Glomerular endothelial cell (primary cell): ENCODE measurements at places on chromosomes 1 and 21. TPM values are rescaled to one million over a fixed set of nuclear protein-coding genes. Genes with fewer than 3 reads are reported as not detected.

LAPTM5 gene
- 82.2 and 132 TPM in 2 replicates for total RNA-seq

KCNN3 gene
- total RNA-seq, result 4.8 and 10.5 TPM in 2 replicates

DNA sequence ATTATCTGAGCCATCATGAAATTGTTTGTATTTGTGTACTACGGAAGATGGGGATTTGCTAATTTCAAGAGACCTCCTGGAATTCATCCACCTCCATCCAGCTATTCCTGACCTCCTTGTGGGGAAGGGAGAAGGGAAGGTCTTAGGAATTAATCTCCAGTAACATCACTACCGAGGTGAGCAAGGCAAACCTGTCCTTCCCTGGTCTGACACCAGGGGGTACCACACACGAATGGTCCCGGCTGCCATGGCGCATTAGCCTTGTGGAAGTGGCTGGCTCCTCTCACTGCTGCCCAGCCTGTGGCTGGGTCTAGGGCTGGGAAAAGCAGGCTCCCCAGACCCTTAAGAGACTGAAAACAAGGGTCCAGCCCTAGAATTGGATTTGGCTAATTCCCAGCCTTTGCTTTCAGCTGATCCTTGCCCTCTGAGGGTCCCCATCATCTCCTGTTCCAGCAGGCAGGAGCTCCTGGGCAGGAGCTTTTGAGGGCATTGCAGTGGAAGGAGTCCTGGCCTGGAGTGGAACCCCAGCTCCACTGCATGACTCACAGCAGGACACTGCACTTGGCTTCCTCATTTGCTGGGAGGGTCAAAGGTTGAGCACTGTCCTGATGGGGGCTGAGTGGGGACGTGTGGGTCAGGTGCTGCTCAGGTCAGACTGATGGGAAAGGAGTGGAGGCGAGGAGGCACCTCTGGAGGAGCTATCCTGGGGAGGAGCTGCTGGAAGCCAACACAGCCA, 34.8 kb downstream of the RIMS3 start:
- DNase-seq, result no peak

DNA sequence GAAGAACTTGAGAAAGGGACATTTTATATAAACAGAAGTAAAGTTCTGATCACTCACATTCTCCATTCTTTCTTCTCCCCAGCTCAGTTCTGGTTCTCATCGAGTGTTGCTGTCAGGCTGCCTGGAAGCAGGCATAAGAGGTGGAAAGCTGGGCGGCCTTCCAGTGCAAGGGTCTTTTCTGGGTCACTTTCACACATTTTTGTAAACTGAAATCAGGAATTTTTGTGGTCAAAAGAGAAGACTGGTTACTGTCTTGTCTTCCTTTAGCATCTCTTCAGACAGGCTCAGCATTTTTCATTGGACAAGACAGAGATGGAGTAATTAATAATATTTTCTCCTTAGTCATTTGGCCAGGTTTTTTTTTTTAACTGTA, 93.7 kb downstream of the CTH start:
- no peak for DNase-seq

DNA sequence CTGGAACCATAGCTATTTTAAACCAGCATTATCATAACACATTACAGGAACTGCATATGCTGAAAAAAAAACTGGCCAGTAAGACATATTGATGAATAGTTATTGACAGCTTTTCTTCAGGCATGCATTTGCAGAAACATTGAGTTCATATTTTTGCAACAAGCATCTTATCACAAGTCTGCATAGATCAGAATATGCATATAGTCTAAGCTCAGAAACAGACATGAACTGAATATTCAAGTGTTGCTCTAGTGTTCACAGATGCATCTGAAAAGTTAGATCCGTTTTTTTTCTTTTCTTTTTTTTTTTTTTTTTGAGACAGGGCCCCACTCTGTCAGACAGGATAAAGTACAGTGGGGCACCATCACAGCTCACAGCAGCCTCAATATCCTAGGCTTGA, 22.8 kb downstream of the PRMT6 start:
- no peak for DNase-seq

- no peak for DNase-seq
These were observed 309.0 kb downstream of the CTH start for GRCh38 chr1:70720109-70720508.

HFM1 gene
- total RNA-seq, result 0.44 and 0.47 TPM in 2 replicates

RIPPLY3 gene
- total RNA-seq, result 0.10 TPM in 1 of 2 replicates, not detected in the other

TAS1R2 gene
- not detected in 2 replicates for total RNA-seq

DNA sequence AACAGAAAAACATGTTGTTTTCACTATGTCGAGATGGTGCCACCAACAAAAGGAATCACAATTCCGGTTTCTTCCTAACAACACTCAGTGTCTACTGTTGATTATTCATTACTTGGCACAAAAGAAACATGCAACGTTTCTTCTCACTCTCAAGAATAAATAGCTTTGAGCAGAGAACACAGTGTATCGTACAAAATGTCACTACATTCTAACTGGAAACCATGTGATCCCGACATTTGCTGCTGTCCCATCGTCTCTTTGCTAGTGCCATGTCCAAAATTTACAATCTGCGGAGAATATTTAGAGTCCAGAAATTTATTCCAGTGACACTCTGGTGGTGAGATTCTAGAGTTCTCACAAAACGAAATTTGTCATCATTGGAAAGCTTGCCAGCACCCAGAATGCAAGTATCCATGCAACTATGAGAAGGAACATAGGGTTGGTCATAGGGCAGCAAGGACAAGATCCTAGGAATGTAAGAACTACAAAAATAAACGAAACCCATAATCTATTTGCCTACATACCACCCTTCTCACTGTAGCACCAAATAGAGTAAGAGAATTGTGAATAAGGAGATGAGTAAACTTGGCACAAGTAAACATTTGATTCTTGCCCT, 505.1 kb downstream of the LTN1 start:
- no peak for DNase-seq

GRCh38 chr1:197811769-197812168, 36.5 kb upstream of the DENND1B start:
- no peak for DNase-seq

DNA sequence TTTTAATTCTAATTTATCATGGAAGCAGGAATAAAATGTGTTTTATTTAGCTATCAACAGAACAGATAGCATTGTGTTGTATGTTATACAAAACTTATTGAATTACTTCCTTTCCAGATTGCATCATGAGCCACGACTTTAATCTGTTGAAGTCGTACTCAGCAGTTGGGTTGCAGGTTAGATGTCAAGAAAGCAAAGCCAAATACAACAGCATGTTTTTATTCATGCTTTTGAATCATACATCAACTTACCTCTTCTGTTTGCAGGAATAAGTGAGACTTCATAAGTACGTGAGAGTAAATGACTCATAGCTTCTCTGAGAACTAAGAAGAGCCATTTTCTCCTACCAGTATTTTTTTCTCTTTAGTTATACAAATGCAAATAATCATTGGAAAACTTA, 110.8 kb upstream of the ADGRL4 start:
- DNase-seq, result no peak

GRCh38 chr1:9013819-9014218, 12.4 kb downstream of the SLC2A7 start:
- DNase-seq, result no peak

BRINP2 gene
- total RNA-seq, result not detected in 2 replicates

DNA sequence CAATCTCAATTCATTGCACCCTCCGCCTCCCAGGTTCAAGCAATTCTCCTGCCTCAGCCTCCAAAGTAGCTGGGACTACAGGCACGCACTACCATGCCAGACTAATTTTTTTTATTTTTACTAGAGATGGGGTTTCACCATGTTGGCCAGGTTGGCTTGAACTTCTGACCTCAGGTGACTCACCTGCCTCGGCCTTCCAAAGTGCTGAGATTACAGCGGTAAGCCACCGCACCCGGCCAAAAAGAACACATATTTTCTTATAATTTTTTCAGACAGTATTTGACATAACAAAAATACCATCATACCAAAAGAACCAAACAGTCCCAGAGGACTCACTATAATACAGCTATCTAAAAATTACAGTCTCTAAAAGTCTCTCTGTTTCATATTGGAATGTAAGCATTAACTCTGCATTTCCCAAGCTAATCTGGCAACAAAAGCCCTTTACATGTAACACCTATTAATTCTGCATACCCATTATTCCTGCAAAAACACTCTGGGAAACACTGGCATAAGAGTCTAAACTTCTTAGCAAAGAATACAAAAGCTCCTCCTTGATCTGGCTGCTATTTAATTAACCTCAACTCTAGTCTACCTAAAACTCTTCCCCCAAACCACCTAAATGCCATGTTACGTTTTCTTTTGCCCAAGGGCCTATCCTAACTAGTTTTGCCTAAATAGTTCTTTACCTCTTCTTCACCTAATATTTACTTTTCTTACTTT, 26.9 kb downstream of the WDR26 start:
- DNase-seq, result no peak

DNA sequence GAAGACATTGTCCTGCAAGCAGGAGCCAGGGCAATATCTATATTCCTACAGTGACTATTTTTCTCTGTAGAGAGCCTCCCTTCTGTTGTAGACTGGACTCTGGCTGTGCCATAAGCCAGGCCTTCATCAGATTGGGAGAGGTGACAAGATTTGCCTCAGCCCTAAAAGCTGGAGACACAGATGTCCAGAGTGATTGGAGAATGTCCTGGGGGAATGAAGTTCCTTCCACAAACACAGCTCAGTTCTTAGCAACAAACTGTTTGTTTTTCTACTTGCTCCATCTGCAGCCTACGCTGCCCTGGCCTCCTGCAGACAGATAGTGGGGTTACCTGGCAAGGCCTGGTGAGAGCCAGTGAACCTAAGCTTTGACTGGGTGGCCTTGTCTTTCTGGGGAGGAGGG, 29.9 kb upstream of the SNX27 start:
- DNase-seq, result no peak

MYBPH gene
- total RNA-seq, result not detected in 2 replicates

DNA sequence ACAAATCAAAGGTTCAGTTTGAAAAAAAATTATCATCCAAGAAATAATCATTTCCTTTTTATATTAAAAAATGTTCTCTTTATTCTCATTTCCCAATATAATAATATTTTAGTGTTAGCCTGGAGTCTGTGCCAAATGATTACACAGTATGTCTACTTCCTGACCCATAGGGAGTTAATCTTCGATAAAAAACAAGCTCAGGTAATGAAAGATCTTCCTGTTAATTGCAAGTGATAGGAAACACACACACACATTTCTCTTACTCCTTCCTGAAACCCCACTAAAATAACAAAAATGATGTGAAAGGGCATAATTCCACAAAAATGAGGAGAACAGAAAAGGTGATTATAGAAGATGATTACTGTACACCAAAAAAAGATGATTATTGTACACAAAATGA, 123.5 kb upstream of the CXADR start:
- no peak for DNase-seq

CLDN14 gene
- total RNA-seq, result 6.1 and 7.9 TPM in 2 replicates

DNA sequence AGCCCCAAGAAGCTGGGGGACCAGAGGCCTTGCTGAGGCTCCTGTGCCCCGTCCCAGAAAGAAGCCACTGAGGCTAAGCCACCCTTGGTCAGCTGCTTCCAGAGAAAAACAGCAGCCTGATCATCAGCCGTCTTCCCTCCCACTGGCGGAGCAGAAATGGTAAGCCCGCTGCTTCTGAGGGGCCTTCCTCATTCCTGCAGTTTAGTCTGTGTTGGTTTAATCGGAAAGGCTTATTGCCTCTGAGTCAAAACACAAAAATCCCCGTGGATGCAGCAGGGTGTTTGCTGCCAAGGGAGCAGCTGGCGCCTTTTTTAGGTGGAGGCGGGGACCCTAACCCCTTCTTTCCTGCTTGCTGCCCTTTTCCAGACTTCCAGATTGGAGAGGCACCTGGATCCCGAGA, 33.9 kb downstream of the SPSB1 start:
- no peak for DNase-seq

DNA sequence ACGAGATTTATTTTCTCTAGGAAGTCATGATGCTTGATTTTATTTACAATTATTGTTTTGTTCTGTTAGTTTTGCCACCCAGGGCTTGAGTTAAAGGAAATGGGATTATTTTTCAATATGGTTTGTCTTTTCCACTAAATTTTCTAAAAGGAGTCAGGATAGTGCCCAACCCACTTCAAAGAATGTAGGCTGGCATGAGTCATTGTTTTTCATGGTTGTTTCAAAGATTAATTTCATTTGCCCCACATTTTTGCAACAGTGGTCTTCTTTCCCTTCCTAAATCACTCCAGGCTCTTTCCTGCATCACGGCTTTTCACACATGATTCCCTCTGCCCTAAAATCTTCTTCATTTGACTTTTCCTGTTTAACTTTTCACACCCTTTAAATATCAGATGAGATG, 2.5 kb downstream of the SLAMF6 start:
- DNase-seq, result no peak

DNA sequence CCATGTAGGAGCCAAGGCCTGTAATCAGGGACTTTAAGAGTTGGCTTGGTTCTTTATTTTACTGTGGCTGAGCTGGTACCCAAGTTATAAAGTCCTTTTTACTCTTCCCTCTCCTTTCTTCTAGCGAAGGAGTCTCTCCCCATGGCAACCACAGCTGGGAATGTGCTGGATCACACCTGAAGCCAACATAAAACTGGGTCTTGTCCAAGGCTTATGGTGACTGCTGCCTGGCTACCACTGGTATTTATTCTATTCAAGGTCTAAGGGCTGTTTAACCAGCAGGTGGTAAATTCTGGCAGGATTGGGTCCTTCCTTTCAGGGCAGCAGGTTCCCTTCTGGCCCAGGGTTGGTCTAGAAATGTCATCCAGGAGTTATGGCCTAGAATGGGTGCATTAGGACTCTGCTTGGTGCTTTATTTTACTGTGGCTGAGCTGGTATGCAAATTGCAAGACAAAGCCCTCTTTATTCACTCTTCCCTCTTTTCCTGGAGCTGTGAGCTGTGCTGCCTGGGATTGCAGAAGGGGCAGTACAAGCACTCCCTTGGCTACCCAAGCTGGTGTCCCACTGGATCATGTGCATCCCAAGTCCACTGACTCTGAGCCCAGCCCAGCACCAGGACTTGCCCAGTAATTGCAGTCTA, 26.6 kb downstream of the SLC22A15 start:
- no peak for DNase-seq

C21orf58 gene
- 1.6 and 4.1 TPM in 2 replicates for total RNA-seq

GRCh38 chr1:109379422-109379821, 18.3 kb downstream of the SORT1 start:
- no peak for DNase-seq

- DNase-seq, result no peak
These were observed 225.5 kb upstream of the SAMSN1 start for GRCh38 chr21:14771593-14771992.

GRCh38 chr1:96730574-96731298, 9.2 kb downstream of the PTBP2 start:
- no peak for DNase-seq

COL24A1 gene
- under 0.01 and 0.06 TPM in 2 replicates for total RNA-seq

AXDND1 gene
- not detected in 2 replicates for total RNA-seq

CIART gene
- 2.2 and 11.4 TPM in 2 replicates for total RNA-seq

DNA sequence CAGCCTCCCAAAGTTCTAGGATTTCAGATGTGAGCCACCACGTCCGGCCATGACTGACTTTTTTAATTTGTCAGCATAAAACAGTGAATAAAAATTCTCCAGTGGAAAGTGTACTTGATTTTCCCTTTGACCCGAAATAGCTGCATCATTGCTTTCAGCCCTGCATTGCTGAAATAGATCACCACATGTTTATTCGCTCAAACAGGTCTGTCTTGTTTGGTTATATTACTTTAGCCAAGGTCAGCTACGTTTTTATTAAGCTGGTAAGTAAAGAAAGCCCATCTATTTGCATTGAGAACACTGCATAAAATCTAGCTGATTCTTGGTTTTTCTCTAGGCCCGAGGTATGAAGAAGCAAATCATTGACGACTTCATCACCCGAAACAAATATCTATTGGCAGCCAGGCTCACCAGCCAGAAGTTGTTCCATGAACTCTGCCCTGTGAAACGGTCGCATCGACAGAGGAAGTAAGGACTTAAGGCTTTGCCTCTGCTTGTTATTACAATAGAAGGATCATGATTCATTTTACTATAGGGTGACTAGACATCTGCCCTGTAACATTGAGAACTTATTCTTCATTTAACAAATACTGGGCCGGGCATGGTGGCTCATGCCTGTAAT, 25.6 kb downstream of the AGMAT start:
- no peak for DNase-seq

DMBX1 gene
- not detected in 2 replicates for total RNA-seq

ADORA1 gene
- 8.6 TPM in 1 of 2 replicates, not detected in the other for total RNA-seq
